ENCODE measurements at places on chromosomes 7 and 10. TPM values are rescaled to one million over a fixed set of nuclear protein-coding genes. Genes with fewer than 3 reads are reported as not detected.

GRCh38 chr7:83633516-83633915, 15.4 kb downstream of the SEMA3E start:
- DNase-seq, result no peak

The ARHGAP19 gene
- polyA plus RNA-seq, result 33.6 TPM

- no peak for DNase-seq
Observed at GRCh38 chr7:70241536-70242175, 643.4 kb downstream of the AUTS2 start.

The MSMB gene
- polyA plus RNA-seq, result not detected

DNA sequence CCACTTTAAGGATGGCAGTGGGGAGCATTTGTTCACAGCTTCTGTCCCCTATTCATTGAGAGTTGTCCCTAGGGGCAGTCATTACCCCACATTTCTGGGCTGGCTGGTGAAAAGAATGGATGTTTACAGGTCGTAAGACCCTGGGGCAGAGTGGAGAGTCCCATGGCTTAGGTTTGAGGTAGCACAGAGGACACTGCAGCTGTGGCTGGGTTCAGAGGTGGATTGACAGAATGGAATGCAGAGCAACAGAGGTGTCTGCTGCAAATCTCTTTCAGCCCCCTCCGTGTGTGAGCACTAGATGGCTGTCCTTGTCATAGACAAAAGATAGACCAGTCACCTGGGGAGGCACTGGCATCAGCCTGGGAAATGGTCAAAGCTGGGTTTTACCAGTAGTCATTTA, 141.9 kb downstream of the CACNB2 start:
- DNase-seq, result no peak

- no peak for DNase-seq
Observed at GRCh38 chr10:117348236-117348635, 27.0 kb downstream of the PDZD8 start.

DNA sequence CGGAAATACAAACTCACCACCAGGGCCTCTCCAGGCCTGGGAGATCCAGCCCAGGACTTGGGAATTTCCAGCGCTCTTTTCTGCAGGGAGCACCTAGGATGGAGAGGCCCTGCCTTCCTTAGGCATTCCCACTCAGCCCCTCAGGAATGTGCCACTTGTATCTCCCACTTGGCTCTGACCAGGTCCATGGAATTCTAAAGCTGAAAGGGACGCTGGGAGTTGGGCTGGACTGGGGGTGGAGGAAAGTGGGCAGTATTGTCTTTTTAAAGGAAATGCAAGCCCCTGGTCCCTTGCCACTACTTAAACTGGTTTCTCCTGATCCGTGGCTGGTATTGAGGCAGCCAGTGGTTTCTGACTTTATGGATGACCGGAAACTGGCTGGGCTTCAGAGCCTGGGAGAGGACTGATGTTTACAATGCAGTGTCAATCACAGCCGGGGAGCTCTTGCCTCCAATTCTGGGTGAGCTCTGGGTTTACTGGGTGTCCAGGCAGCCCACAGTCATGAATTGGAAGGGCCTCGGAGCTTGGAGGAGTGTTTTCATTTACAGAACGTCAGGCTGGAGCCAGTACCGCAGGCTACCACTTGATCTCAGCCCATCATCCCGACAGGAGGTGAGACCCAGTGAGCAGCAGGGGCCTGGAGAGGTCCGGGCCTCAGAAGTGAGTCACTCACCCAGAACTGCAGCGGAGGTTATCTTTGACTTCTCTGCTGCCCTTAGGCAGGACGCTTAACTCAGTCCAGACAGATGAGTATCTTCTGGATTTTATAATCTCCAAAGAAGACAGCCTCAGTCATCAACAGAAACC, 27.3 kb downstream of the AGAP3 start:
- no peak for DNase-seq

The GPR15LG gene
- polyA plus RNA-seq, result 0.19 TPM
